ENCODE measurements at places on chromosomes 3 and 15.

DNA sequence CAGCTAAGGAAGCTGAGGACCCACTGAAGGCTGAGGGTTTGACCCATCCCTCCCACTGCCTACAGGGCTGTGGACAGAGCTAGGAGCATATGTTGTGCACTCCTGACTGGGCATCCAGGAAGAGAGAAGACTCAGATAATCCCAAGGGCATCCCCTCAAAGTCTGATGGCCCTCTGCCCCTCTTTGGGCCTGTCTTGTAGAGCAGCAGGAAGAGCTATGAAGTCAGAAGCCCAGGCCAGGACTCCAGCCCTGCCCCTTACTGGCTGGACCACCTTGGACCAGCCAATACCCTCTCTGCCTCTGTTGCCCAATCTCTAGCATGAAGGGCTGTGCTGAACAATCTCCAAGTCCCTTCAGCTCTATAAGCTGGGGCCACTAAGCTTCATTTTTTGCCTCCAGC, 210.8 kb downstream of the RPLP1 start:
- DNase-seq: no peak

DNA sequence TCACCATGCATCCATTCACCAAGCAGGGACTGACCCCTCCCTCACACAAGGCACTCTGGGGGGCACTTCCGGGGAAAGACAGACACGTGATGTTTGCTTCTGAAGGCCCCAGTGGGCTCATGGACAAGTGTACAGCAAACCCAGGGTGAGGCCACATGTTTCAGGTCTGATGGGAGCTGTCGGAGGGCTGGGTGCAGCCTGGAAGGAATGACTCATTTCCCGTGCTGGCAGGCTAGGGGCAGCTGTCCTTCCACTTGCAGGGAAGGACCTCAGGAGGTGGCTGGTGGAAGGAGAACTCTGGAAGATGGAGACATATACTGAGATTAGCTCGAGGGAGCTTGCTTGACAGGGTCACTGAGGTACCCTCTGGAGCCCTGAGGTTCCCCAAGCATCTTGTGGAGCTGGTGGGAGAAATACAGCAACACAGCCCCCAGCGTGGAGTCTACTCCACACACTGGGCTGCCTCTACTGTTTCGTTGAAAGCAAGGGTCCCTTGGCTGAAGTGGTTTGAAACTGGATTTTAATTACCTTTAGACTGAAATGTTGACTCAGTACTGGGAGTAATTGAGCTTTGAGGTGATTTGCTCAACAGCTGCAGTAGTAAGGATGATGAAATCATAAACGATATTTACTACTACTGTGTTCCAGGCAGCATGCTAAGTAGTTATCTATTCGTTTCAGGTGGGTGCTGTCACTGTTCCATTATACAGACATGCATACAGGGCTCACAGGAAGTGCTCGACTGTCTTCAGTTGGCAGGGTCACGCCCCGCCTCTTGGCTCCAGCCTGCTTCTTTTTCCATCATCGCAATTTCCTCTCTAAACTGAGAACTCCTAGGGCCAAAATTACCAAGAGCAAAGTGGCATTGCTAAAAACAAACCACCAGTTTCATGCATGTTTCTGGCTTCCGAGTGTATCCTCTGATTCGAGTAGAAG, 230.4 kb downstream of the ADAMTS17 start:
- DNase-seq: no peak

GRCh38 chr15:60582370-60583036, 103.6 kb upstream of the ICE2 start:
- DNase-seq: peak; percentile 24

GRCh38 chr3:184337399-184337714, at the start of gene FAM131A:
Gene FAM131A (plus strand): TSS chr3:184337600. CDS start chr3:184337631, 31 bp downstream.
- DNase-seq: no peak

- no peak for DNase-seq
These were observed 45.1 kb downstream of the CCDC191 start for GRCh38 chr3:114011059-114011797.

- no peak for DNase-seq
These were observed 895 bp downstream of the GATA2 start for GRCh38 chr3:128491941-128492670.

- DNase-seq: no peak
These were observed 7.0 kb downstream of the PSTPIP1 start for GRCh38 chr15:77001966-77002365.

GRCh38 chr15:54884312-54884711, 312.4 kb downstream of the RSL24D1 start:
- no peak for DNase-seq

GRCh38 chr3:58116985-58117384, 93.8 kb downstream of the DNASE1L3 start:
- no peak for DNase-seq

GRCh38 chr3:46495901-46496456, 1.8 kb upstream of the RTP3 start:
- no peak for DNase-seq

GRCh38 chr3:169244119-169244864, 419.2 kb downstream of the MECOM start:
- no peak for DNase-seq

- DNase-seq: no peak
These were observed 351.3 kb upstream of the GRM7 start for GRCh38 chr3:6509576-6509975.

DNA sequence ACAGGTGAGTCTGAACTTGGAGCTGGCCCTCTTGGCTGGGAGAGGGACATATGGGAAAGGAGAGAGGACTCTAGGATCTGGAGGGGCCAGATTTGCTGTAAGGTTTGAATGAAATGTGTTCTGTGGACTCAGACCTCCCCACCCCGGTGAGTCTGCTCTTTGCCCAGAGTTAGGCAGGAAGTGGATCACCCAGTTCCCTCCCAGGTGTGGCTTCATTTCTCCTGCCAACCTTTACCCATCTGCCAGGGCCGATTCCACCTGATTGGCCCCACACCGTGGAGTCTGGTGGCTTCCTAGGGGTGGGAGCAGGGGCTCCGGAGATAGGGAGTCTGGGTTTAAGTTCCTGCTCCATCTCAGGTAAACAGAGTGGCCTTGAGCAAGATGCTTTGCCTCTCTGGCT, 25.5 kb downstream of the CD276 start:
- DNase-seq: no peak

DNA sequence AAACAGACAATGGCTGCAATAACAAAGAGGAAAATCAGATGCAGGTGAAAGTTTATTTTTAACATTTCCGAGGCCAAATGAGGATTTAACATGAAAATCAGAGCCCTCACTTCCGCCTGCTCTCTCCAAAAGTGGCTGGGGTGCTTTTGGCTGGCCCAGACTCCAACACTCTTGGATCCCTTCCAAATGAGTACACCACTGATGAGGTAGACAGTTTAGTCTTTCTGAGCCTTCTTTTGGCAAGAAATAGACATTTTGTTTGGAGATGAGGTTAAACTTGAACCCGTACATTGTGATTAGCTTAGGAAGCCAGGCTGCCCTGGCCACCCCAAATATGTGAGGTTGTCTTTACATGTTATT, 51.0 kb upstream of the TRA2B start:
- DNase-seq: no peak

DNA sequence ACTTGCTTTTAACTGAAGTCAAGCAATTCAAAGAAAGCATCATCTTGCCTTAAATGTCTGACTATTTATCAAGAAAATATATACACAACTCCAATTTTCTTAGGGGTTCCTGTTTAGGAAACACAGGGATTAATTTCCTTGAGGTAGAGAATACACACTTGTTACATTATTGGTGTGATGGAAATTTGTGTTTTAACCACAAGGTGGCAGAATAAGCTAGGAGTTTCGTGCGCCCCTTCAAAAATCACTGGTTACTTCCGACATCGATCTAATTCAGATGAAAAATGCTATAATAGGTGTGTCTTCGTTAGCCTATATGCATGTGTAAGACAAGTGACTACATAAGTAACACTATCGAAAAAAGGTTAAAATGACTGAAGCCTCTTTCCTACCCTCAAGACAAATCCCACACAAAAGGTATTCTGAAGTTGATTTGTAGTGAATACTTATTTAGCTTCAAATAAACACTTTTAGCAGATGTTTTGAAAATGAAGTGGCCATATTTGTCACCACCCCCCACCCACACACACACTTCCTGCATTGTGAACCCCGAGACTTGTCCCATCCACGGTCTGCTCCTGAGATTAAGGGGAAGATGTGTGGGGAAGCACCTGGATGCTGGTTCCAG, 246.5 kb downstream of the ROBO1 start:
- DNase-seq: no peak

DNA sequence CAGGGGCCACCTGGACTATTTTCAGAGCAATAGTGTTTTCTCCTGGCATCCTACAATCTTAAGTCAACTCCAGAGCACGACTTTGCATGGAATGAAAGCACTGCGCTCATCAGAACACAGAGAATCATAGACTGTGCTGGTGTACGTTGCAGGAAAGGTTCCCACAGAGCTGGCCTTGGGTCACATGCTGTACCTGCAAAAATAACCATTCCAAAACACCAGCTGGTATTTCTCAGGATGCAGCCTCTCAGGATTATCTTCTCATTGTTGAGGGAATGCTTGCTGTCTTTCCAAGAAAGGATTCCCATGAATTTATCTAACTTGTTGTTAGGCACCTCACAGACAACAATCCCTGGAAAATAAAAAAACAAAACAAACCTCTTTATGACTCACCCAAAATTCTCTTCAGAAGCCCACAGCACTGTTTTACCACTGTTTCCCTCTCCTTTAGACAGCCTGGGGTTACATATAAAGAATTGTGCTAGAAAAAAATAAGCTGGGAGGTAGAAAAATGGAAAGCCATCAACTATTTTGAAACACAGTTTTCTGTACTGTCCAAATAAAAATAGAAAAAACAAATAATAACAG, 131.7 kb downstream of the ATP8B4 start:
- DNase-seq: no peak

- DNase-seq: no peak
These were observed 559.3 kb upstream of the GRM7 start for GRCh38 chr3:6301626-6302025.

- no peak for DNase-seq
These were observed 41.3 kb downstream of the PEX5L start for GRCh38 chr3:179995406-179995805.

DNA sequence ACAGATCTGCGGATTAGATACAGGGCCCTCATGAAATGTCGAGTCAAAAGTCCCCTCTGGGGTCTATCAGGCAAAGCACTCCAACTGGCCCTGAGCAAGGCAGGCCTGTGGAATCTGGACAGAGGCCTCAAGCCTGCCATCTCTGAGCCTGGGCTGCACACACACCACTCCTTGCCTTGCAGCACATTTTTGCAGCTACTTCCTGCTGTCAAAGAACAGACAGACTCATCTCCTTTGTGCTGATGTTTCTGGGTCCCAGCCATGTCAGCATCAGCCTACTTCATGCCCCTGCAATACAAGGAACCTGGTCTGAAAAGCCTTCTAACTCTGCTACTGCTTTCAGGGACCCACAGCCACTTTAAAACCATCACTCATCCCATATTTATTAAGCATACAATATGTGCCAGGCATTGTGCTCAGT, 60.6 kb upstream of the IL12A start:
- no peak for DNase-seq

DNA sequence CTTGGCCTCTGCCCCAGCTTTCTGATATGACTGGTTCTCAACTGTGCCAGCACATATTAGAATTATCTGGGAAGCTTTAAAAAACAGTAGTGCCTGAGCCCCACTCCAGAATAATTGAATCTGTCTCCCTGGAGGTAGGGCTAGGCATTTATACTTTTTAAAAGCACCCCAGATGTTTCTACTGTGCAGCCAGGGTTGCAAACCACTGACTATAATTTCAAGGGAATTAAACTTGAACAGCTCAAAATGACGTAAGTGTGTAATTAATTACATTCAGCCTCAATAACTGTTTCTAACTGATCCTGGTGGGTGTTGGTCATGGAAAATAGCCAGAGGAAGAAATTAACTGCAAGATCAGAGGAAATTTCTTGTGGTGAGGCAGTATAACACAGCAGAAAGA, 4.4 kb upstream of the IRAK2 start:
- DNase-seq: no peak

- DNase-seq: no peak
These were observed 192.9 kb downstream of the NEK10 start for GRCh38 chr3:27176256-27176655.

DNA sequence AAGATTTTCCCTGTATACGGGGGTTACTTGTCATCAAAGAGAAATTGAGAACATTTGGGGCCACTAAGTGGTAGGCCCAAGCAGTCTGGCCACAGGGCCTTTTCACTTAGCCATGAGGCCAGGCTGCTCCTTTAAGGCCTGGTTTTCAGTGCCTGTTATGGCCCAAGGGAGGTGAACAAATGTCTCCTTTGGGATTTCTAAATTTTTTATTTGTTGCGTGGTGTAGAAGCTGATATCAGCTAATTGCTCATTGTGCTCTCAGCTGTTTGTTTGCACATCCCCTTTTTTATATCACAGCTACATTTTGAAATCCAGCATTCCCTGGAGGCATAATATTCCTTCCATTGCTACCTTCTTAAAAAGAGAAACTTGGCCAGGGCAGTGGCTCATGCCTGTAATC, 48.5 kb downstream of the RLBP1 start:
- DNase-seq: no peak

GRCh38 chr3:23294770-23295387, 91.8 kb downstream of the UBE2E2 start:
- no peak for DNase-seq

GRCh38 chr3:179234199-179234598, 16.7 kb downstream of the KCNMB3 start:
- DNase-seq: no peak

DNA sequence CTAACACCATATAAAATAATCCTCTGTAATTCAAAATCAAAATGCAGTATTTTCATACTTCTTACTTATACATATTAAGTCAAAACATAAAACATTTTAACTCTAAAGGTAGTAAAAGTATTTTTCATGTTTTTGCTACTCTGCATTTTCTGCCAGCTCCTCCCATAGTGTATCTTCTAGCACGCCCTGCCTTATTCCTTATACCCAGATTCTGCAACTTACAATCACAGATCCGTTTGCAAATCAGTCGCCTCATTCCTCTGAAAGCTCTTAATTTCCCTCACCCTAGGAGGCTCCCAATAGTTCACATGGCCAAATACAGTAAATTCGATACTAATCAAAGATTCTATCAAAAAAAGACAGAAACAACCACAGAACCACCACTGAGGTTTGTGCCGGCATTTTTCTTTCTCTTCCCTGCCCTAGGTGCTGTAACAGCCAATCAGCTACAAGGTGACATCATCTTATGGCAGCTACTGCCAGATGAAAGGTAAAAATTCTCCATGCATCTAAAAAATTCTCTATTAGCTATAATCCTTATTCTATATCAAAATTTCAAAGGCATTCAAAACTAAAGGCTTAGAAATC, 72.9 kb downstream of the CLASP2 start:
- DNase-seq: no peak

- no peak for DNase-seq
These were observed 604.7 kb upstream of the EPHA6 start for GRCh38 chr3:96209699-96210098.

- DNase-seq: no peak
These were observed 11.3 kb upstream of the C3orf52 start for GRCh38 chr3:112074616-112075497.

- DNase-seq: no peak
These were observed 23.8 kb upstream of the CDAN1 start for GRCh38 chr15:42760759-42761158.

DNA sequence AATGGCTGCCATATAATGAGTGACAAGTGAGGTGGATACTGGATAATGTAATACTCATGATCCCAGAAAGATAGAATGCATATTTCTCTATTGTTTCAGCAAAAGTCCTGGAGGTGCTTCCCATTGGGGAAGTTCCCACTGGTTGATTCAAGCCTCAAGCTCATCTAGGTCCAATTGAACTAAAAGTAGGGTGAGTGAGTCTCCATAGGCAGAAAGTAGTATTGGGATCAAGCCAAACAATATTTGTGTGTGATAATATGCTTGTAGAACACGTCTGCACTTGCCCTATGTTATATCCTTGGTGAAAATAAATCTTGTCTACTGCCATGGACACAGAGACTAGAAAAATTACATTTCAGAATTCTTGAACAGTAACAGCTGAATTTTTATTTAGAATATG, 14.8 kb upstream of the ZBTB20 start:
- no peak for DNase-seq
